ENCODE measurements at places on chromosomes 2 and 18.

DNA sequence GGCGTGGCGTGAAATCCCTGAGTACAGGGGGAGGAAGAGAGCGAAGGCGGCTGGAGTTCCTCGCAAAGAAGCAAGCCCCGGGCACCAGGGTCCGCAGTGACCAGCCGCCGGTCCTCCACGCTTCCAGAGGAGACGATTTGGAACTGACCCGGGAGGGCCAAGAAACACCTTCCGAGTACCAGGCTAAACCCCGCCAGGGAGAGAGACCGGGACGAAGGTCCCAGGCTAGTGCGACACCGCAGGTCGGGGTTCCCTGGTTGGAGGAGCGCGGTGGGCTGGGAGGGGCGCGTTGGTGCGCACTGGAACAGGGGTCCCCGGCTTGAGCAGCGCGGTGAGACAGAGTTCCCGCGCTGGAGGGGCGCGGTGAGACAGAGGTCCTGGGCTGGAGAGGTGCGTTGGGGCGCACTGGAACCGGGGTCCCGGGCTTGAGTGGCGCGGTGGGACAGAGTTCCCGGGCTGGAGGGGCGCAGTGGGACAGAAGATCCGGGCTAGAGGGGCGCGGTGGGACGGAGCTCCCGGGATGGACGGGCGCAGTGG lies 901 bp downstream of the WDFY1 start:
- no peak for DNase-seq

- no peak for DNase-seq
Measured at GRCh38 chr2:75315436-75315835, 116.1 kb upstream of the TACR1 start.

- DNase-seq = no peak
Measured at GRCh38 chr18:76098674-76099411, 396.2 kb downstream of the ZNF516 start.

GRCh38 chr2:43676322-43677050 lies at the start of gene C1GALT1C1L:
TSS of gene C1GALT1C1L (minus strand) at chr2:43676429. CDS start at chr2:43676322, 107 bp downstream.
- peak; percentile 66 for DNase-seq

DNA sequence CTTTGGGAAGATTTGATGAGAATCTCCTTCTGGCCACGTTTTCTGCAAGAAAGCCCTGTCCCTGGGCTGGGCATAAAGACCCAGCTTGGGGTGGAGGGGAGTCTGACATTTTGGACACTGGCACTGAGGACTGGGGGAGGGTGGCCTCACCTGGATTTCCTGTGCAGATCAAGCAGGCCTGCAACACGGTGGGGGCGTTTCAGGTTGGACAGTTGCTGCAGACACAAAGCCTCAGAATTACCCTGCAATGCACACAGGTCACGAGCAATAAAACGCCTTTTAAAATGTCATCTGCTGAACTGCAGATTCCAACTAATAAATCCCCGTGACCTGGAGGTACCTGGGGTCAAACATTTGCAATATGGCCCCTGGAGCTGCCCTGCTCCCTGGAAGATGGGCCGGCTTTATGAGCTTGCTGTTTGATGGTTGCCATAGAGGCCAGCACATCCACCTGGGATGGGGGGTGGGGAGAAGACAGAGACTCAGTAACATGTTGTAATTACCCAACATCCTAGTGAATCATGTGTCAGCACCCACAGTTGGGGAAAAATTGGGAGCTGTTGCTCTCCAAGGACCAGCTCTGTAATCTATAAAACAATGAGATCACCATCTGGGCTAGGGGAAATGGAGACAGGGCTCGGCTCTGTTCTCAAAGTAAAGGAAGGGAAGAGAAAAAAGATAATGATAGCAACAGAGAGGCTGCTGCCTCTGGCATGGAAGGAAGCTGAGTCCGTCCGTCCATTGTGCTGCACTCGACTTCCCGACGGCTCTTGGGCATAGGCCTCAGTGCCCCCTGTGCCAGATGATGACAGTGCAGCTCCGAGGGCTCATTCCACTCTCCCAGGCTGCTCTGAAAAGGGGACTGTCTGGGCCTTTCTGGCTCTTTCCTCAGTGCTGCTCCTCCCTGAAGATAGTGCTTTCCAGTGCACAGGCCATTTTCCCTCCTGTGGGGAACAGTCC lies 340.3 kb downstream of the CYRIA start:
- DNase-seq = no peak

GRCh38 chr2:203988500-203989260 lies 52.1 kb downstream of the ICOS start:
- no peak for DNase-seq

GRCh38 chr2:190190507-190191162 lies 128.1 kb upstream of the MSTN start:
- DNase-seq = peak; percentile 75

- peak; percentile 68 for DNase-seq
Measured at GRCh38 chr2:215598376-215598975, 162.6 kb upstream of the FN1 start.

DNA sequence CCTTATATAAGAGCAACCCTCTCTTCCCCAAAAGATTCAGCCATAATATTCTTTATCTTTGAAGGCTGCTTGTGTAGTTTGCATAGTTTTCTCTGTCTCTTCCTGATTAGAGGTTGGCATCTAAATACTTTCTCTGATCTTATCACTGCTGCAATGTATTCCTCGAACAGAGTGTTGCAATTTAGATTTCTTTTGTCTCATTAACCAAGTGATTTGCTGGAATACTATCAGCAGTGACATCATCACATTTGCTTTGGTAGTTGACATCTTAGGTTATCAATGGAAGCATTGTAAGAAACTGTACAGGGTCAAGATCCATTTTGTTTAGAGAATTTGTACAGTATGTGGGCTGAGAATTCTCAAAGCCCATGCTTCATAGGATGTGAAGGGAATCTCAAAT lies 72.0 kb upstream of the NEUROD1 start:
- DNase-seq = no peak

DNA sequence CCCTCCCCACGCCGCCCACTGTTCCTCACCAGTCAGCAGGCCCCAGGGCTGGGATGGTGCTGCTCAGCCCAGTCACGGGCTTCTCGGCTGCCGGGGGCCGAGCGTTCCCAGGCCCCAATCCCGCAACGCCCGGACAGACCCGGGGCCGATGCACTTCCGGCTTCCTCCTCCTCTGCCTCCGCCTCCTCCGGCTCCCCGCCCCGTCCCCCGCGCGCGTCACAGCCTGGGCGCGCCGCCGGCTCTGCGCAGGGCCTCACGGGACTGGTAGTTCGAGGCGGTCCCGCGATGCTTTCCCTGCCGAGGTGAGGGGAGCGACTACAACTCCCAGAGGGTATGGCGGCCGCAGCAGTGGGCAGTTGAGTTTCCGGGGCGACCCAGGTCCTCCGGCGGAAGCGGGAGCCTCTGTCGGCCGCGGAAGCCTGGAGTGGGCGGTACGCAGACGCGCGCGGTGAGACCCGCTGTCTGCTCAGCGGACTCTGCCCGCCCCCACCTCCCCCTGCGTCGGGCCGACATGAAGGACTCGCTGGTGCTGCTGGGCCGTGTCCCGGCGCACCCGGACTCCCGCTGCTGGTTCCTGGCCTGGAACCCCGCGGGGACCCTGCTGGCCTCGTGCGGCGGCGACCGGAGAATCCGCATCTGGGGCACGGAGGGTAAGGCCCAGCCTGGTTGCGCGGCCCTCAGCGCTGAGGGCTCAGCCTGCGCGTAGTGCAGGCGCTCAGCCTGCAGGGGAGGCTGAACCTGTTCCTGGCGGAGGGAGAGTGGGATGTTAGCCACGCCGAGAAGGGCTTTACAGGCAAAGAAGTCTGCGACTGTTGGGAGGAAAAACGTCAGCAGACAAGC lies at the start of the genes CIAO1 and TMEM127:
Gene CIAO1, plus strand, starts transcription at position 386 of the 840 bp plus-strand sequence. Its CDS starts 126 bp downstream, at position 512.
Gene TMEM127, minus strand, starts transcription at position 158 of the 840 bp plus-strand sequence. CDS start 616 bp downstream, outside the sequence.
- peak; percentile 97 for DNase-seq

DNA sequence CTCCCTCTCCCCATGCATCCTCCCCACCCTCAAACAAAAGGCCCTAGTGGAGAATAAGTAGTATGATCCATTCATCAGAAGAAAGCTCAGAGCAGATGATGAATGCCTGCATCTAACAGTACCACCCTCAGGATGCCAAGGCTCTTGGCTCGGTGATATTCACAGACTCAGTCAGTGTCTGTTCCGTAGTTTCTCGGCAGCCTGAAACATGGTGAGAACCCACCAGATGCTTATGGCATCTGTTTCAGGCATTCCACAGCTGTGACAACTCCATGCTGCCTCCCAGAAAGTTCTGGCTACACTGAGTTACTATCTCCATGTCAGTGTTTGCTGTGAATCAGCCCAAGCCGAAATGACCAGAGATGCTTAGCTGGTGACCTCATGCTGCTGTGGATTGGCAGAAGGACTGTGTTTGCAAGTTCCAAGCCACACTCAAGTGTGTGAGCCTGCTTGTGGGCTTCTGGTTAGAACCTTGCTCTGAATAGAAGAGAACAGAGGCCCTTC lies 83.9 kb downstream of the WDSUB1 start:
- peak; percentile 99 for DNase-seq

DNA sequence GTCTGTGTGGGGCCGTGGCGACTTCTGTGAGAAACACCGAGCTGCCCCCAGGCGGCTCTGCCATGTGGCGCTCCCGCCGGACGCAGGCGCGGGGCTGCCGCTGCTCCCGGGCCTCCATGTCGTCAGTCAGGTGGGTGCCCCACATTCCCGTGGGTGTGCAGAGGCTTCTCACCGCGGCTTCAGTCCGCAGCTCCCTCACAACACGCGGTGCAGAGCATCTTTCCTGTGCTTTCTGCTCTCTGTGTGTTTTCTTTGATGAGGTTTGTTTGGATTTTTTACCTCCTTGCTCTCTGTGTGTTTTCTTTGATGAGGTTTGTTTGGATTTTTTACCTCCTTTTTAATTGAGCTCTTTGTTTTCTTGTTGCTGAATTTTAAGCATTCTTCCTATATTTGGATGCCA lies 13.0 kb downstream of the AQP12A start:
- no peak for DNase-seq

- DNase-seq = peak; percentile 63
Measured at GRCh38 chr2:111930875-111931274, 32.5 kb downstream of the MERTK start.

DNA sequence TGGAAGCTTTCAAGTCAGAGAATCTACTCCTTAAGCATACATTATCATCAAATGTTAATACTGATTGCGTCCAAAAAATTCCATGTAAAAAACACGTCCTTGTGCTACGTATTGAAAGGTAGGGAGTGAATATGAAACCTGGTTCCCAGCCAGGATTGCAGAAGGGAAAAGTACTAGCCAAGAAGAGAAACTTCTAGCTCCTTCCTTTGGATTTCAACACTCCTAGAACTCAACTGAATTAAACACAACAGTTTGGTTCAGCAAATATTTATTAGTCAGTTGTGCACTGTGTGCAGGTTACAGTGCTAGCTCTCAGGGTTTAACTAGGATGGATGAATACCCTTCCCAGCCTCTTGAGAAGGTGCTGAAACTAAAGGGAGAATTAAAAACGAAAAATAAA lies 33.9 kb upstream of the FHL2 start:
- no peak for DNase-seq

DNA sequence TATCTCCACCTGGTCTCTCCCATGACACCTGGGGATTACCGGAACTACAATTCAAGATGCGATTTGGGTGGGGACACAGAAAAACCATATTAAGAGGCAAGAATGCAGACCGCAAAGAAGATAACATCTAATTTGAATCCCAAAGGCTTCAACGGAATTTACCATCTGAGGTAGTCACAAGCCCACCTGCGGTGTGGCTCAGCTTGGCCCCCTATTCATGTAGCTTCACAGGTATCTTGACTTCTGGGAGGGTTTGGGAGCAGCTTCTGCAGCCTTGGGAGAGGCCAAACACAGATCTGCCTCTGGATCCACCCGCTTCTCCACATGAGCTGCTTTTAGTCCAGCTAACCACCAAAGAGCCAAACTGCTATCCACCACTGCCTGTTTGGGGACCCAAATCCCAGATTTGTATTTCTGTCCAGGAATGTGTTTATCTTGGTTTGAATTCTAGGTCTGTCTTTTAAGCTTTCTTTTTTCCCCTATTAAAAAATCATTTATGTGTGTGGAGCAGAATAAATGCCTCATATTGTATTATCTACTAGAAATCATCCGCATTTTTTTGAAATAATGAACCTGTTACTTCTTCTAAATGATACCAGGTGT lies 247.6 kb downstream of the DLGAP1 start:
- no peak for DNase-seq

- no peak for DNase-seq
Measured at GRCh38 chr2:216445501-216445900, 33.2 kb downstream of the SMARCAL1 start.

DNA sequence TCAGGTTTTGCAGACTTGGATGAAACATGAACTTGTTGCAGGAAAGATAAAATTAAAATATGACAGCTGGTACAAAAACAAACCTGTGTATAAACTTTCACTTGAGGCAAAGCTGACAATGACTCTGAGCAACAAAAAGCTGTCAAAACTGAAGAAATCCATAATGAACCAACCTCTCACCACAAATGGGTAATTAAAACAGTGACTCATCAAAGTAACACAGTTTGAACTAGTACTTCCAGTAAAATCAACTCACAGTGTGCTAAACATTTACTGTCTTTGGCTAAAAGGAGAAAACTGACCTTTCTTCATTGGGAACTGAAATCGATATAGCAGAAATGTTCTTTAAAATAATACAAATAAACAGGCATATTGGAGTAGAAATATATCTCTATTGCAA lies 209.7 kb downstream of the WDPCP start:
- no peak for DNase-seq

All from fibroblast of upper back skin (primary cell).